Hair follicle dermal papilla cell (primary cell): ENCODE measurements at places on chromosomes 7 and 10. TPM values are rescaled to one million over a fixed set of nuclear protein-coding genes. Genes with fewer than 3 reads are reported as not detected.

Gene PFKFB3
- total RNA-seq = 99.7 and 103 TPM in 2 replicates

Gene NEUROD6
- total RNA-seq = not detected in 2 replicates

Gene WNT8B
- not detected in 2 replicates for total RNA-seq

Gene NUTM2E
- total RNA-seq = not detected in 2 replicates

Gene SLC39A12
- not detected in 2 replicates for total RNA-seq

Gene PRXL2A
- 20.4 and 23.0 TPM in 2 replicates for total RNA-seq

Gene BICC1
- total RNA-seq = 143 and 189 TPM in 2 replicates

Gene TAS2R41
- total RNA-seq = 0.49 TPM in 1 of 2 replicates, not detected in the other

Gene WASHC2A
- total RNA-seq = 52.2 and 56.1 TPM in 2 replicates

Gene AMPH
- total RNA-seq = 18.3 and 22.6 TPM in 2 replicates

Gene TMEM178B
- total RNA-seq = under 0.01 TPM in 2 replicates
